ENCODE measurements at places on chromosomes 13 and 19.

DNA sequence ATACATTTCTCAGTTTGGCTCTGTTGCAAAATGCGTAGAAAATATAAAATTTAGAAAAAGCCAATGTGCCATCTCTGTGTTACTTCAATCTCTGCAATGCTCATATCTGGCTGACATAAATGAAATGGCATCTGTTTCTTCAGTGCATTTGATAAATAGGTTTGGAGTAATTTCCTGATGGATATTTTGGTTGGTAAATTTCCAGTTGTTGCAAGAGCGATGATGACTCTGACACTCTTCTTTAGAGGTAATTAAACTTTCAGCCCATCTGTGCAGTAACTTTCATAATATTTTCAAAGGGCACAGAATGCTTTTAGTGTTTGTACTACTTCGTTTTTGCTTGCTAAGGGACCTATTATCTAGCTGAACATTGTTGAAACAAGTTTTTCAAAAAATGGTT is 1286.4 kb downstream of the PCDH9 start:
- no peak for DNase-seq

DNA sequence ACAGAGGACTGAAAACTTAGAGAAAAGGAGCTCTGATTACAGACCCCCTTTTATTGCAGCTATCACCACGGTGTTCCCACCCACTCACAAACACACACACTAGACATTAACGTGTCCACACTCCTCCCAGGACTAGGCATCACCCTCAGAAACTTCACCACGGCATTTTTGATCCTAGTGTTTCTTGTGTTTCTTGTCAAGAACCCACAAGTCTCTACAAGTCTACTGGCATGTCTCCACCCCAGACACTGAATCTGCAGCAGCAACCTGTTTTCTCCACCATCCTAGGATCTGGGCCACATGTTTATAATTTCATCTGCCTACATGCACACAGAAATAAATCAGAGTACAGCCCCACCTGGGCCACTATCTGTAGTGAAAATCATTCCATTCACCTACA is 4.3 kb downstream of the ZNF486 start:
- DNase-seq = no peak

DNA sequence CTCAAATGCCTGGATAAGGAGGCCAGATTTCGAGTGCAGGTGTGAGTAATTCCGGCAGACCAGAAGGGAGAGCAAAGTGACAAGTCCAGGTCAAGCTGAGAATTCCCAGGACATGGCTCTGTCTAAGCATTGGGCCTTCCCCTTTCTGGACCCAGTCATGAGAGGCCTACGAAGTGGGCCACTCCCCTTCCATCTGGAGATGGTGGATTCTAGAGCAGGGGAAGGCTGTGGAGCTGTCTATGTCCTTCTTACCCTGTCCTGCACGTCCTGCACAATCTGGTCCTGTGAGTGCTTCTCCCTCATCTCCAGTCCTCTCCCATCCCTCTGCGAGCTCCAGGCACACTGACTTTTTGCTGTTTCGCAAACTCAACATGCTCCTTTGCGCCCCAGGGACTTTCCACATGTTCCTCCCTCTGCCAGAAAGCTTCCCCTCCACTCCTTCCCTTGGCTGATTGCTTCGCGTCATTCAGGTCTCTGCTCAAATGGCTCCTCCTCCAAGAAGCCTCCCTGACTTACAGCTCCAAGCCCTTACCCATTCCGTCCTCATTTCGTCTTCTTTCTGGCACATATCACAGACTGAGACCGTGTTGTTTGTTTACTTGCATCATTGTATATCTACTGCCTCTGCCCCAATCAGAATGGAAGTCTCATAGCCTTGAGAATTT is 193.2 kb downstream of the URI1 start:
- no peak for DNase-seq

DNA sequence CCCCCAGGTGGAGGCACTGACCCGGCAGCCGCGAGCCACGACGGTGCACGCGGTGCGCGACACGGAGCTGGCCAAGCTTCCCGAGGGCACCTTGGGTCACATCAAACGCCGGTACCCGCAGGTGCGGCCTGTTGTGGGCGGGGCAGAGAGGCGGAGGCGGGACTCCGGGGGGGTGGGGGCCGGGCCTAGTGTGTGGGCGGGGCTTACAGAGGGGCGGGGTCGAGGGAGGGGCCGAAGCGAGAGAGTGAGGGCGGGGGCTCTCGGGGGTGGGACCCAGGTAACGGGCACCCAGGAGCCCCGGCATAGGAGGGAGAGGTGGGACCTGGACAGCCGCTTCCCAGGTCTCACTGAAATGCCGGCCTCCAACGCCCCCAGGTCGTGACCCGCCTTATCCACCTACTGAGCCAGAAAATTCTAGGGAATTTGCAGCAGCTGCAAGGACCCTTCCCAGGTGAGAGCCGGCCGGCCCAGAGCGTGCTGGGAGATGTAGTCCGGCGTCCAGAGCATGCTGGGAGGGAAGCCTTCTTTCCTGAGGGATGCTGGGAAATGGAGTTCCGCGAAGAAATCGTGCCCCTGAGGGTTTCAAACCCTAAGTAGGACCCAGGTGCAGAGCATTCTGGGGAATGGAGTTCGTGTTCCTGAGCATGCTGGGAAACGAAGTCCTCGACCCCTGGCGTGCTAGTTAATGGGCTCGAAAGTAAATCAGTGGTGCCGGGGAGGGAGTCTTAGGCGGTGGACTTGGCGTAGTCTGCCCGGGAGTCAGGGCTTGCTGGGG is 15.7 kb downstream of the PNPLA6 start:
- DNase-seq = no peak

GRCh38 chr13:94224670-94225069 is 254.8 kb downstream of the DCT start:
- no peak for DNase-seq

GRCh38 chr13:111905609-111905945 is 161.4 kb upstream of the SOX1 start:
- no peak for DNase-seq

GRCh38 chr13:57724486-57725272 is 93.1 kb downstream of the PCDH17 start:
- no peak for DNase-seq

- DNase-seq = no peak
Measured at GRCh38 chr13:112012016-112012704, 54.8 kb upstream of the SOX1 start.

DNA sequence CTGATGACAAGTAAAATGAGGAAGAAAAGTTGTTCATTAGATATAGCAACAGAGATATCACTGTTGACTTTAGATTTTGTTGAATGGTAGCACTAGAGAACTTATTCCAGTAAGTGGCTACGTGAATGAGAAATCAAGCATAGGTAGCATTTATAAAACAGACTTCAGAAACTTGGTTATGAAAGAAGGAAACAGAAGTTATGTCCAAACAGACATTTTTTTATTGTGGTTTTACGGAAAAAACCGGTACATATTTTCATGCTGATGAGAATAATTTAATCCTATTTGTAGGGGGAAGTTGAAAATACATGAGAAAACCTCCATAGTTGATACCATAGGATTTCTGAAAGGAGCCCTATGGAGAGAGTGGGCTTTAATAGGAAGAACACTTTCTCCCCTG is 325.7 kb upstream of the SLC10A2 start:
- DNase-seq = no peak

DNA sequence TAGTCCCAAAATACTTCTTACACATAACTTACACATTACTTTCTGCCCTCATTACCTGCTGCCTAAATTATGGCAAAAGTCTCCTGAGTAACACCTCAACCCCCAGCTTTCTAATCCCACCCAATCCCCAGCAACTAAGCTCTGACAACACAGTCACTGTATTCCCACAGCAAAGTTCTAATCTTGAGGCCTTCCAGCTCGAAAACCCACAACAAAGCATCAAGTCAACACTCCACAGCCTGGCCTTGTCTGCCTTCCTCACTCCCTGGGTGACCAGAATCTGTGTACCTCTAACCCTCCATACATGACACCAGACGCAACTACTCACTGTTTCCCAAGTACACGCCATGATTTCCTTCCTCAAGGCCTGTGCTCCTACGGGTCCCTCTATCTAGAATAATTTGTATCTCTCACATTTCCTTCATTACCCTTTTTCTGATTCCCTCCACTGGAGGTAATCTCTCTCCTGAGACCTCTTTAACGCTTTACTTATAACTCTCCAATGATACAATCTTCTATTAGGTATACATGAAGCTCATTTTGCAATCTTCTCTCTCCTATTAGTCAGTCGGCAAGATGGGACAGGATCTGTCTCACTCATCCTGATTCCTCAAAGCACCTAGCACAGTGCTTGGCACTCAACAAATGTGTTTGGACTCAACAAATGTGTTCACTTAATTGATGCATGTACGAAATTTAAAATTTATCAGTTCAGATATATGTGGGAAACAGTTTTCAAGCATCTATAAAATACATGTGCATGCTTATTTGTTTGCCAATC is 87.6 kb upstream of the DOCK9 start:
- DNase-seq = no peak

- DNase-seq = no peak
Measured at GRCh38 chr19:54851353-54851752, 1.1 kb downstream of the KIR3DL2 start.

DNA sequence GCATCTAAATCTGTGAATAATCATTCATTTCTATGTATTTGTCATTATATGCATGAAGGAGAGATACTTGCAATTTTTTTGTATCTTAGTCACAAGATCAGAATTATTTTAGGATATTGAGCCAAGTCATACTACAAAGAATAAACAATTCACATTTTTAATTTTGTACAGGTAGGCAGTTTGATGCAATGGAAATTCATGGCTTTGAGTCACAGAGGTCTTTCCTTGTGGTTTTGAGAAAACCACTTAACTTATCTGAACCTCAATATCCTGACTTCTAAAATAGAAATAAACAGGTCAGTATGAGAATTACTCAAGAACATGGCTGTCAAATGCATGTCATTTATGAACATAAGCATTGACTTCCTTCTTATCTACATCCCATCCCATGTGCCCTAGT is 221.4 kb upstream of the SLC10A2 start:
- DNase-seq = no peak

DNA sequence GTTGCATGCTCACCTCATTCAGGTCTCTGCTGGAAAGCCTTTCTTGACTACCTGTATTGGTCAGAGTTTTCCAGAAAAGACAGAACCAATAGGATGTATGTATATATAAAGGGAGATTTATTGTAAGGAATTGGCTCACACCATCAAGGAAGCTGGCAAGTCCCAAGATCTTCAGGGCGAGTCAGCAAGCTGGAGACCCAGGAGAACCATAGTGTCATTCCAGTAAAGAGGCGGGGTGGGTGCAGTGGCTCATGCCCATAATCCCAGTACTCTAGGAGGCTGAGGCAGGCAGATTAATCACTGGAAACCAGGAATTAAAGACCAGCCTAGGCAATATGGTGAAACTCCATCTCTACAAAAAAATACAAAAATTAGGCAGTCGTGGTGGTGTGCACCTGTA is 30.4 kb upstream of the FARP1 start:
- no peak for DNase-seq

- no peak for DNase-seq
Measured at GRCh38 chr19:35710784-35711723, 6.7 kb downstream of the ZBTB32 start.

GRCh38 chr13:20340136-20340758 is 108.1 kb upstream of the GJB6 start:
- no peak for DNase-seq

- DNase-seq = no peak
Measured at GRCh38 chr13:109331898-109332297, 454.5 kb downstream of the IRS2 start.

- DNase-seq = no peak
Measured at GRCh38 chr13:71875823-71876222, 8.8 kb upstream of the DACH1 start.

DNA sequence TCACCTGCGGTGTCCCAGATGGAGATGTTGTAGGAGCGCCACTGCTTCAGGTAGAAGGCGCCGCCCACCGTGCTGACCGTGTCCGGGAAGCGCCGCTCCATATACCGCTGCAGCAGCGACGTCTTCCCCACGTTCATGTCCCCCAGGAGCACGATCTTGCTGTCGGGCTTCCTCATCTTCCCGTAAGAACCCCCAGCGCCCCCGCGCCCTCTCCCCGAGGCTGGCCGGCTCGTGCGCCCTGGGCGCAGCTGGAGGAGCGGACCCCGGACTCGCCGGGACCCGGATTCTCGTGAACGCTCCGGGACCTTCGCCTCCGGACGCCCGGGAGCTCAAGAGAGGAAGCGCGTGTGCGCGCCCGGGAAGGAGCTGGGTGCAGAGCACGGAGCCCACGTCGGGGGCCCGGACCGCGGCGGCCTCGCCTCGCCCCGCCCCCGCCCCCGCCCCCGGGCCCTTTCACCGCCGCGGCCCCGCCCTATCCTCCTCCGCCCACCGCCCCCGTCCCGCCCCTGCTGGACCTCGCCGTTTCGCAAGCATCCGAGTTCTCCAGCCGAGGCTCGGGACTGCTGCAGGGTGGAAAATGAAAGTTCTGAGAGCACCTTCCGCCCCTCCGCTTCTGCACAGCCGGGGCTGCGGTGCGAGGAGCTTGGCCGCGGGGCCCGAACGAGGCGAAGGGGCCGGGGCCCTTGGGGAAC is at the start of gene RAB20:
TSS of gene RAB20 (minus strand) at position 379 of the 692 bp plus-strand sequence. CDS start at position 176, 203 bp downstream.
- no peak for DNase-seq

DNA sequence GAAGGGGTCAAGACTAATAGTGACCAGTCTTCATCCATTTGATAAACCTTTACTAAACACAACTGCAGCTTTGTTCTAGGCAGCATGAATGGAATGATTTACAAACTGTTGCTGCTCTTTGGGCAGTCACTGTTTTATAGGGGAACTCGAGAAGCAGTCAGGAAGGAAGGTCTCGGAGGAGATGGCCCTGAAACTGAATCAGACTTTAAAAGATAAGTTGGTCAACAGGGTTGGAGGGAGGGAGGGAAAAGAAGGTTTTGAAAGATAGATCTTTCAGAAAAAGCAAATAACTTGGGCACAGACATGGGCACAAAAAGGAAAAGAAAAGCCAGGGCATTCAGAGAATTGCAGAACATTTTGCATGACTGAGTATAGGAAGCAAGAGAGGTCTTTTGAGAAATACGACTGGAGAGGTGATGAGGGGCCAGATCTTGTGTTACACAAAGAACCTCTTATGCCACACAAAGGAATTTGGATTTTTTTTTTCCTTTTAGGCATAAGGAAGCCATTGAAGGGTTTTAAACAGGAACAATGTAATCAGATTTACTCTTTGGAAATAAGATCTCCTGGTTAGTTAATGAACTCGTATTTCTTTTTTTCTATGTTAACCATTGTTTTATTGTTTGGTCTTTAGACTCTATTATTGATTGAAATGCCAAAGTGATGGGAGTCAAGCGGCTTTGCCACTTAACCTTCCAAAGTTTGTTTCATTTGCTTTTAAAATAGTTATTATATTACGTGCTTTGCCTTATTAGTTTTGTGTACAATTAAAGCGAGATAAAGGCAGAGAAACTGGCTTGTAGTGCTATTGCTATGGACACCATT is 37.5 kb upstream of the SACS start:
- DNase-seq = no peak
